AG20443 (cell line): ENCODE measurements at places on chromosomes 12 and 14.

DNA sequence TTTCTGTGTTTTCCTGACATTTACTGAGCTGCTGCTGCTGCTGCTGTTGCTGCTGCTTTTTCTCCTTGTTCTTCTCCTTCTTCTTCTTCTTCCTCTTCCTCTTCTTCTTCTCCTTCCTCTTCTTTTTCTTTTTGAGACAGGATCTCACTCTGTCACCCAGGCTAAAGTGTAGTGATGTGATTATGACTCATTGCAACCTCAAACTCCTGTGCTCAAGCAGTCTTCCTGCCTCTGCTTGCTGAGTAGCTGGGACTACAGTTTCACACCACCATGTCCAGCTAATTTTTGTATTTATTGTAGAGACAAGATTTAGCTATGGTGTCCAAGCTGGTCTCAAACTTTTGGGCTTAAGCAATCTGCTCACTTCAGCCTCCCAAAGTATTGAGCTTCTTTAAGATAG lies 95.8 kb downstream of the TMTC3 start:
- no peak for DNase-seq

DNA sequence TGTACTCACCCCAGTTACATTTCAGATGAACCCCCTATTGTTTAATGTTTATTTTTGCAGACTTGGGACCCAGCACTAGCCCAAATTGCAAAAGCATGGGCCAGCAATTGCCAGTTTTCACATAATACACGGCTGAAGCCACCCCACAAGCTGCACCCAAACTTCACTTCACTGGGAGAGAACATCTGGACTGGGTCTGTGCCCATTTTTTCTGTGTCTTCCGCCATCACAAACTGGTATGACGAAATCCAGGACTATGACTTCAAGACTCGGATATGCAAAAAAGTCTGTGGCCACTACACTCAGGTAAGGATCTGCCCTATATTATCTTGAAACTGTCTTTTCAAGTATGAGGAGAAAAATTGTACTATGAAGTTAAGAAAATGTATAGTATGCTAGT lies 1.2 kb downstream of the GLIPR1 start:
- DNase-seq, result peak; percentile 25

DNA sequence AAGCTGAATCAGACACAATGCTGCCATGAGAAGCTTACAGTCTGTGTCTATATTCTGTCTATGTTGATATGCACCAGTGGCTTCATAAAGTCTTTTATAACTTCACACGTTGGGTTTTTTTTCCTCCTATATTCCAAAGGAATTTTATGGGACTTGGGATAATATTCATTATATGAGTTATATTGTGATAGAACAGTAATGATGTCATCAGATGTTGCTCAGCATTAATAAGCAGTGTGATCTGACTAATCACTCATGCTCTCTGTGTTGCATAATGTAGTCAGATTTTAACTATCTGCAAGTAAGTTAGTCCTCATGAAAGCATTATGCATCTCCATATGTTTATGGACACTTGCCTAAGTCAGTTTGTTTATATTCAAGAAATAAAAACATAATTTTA lies 159.6 kb downstream of the PLCZ1 start:
- peak; percentile 18 for DNase-seq

DNA sequence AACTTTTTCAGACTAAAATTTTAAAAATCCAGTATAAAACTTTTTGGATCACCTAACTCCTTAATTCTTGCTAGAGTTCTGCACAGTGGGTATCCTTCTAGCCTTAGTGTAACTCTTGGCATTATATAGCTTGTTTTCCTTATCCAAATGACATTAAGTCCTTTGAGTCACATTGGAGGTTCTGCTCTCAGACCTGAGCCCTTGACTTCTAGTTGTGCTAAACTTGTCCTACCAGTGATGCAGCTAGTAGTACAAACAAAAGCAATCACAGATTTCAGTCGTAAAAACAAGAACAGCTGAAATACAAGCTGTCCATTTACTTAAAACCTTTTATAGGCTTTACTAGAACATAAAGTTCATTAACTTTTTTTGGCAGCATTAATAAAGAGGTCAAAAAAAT lies 10.5 kb downstream of the ZBTB1 start:
- DNase-seq, result no peak

- no peak for DNase-seq
Measured at GRCh38 chr12:103928682-103929045, 1.5 kb upstream of the HSP90B1 start.
